Inflammatory macrophage (primary cell): ENCODE measurements at places on chromosomes 7 and 10.

DNA sequence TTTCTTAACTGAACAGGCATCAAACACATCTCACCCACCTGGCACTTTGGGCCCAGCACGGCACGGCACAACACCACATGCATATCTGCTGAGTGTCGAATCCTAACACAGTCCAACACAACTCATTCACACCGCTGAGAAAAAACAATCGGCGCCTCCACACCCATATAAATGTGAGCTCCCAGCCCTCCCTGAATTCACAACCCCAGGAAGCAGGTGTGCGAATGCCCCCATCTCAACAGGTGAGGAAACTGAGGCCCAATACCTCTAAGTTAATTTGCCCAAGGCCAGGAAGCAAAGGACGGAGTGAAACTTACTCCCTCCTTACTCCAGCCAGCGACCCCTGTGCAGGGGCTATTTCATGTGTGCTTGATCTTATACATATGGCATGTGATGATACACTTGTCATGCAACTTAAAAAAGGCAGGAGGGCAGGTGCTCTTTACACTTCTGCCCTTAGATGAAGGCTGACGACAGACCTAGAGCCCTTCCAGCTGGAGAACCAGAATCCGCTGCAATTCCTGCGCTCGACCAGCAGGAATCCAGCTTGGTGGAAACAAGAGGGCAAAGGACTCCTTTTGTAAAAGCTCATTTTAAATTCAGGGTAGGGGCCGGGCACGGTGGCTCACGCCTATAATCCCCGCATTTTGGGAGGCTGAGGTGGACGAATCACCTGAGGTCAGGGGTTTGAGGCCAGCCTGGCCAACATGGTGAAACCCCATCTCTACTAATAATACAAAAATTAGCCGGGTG, 116.0 kb downstream of the LARP4B start:
- DNase-seq = no peak

DNA sequence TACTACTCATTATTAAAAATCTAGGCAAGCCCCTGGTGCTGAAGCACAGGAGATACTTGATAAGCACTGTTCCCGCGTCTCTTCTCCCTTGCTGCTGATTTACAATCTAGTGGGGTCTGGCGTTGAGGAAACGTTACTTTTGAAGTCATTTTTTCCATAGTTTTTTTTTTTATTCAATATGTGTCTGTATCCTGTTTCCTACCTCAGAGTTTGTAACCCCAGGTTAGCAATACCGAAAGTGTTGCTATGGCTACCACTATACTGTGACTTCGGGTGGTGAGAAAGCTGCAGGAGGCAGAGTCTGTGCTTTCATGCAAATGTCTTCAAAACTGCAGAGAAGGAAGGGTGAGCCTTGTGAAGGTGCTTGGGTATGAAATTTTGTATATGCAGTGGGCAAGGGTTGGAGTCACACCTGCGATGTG, 458.8 kb upstream of the GHITM start:
- no peak for DNase-seq

GRCh38 chr10:117003336-117003735, 1.7 kb downstream of the SHTN1 start:
- no peak for DNase-seq

GRCh38 chr7:741191-741671, 14.2 kb upstream of the PRKAR1B start:
- DNase-seq = no peak

- peak; percentile 74 for DNase-seq
These were observed 147.2 kb upstream of the PFKP start for GRCh38 chr10:2920168-2920567.

DNA sequence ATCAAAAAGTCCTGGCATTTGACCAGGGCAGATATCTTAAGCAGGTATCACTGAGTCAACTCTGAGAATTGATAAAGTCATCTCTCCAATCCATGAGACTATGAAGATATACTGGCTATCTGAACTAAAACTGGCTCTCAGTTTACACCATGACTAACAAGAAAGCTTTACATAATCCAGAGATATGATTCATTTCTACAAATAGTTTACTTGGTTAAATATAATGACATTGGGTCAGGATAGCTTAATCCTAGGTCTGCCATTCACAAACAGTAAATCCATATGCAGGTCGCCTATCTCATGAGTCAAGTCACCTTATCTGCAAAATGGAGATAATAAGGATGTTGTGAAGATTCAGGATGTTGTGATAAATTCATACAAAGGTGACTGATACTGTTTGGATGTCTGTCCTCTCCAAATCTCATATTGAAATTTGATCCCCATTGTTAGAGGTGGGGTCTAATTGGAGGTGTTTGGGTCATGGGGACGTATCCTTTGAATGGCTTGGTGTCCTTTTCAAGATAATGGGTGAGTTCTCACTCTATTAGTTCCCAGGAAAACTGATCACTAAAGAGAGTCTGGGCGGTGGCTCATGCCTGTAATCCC, 117.4 kb downstream of the JMJD1C start:
- no peak for DNase-seq

DNA sequence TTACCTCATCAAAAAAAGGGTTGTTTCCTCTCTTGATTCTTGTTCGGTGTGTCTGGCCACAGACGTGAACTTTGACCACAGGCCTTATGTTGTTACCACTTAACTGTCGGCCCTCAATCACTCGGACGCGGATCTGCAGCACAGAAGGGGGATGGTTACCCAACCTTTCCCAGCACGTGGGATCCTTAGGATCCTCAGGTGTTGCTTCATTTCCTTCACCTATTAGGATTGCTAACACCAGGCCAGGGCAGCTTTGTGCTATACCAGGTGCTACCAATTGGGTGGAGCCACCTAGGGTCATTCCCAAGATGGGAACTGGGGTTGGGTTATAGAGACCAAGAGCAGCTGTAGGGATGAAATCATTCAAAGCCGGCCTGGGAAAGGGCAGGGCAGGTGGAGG, 73.4 kb downstream of the MYOF start:
- no peak for DNase-seq

DNA sequence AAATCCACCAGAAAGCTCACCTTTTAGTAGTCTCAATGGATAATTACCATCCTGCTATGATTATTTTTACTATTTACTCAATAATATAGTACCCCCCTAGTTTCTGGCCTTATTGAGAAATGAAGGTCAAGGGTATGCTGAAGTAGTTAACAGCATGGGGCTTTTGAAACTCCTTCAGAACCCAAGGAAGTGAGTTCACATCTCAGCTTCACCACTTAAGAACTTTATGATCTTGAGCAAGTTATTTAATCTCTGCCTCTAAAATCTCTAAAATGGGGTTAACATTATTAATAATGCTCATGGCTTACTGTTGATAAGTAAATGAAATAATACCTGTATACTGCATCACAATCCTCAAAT, 5.8 kb downstream of the MTPN start:
- DNase-seq = peak; percentile 34

DNA sequence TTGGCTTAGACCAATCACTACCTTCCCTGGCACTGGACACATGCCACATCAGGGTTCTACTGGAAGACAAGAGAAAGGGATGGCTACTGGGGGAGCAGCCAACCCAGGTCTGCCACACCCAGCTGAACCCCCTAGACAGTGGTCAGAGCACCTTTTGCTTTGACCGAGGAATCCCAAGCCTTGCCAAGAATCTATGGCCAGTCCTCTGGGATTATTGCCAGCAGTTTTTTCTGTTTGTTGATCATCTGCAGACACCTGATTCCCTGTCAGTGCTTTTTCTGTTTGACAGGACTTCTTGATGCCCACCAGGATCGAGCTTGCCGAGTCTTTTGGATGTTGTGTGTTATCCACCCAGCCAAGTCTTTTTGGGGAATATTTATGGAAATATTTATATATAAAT, 476.2 kb upstream of the GALNT17 start:
- no peak for DNase-seq

- DNase-seq = peak; percentile 75
These were observed at the start of gene MRC1 for GRCh38 chr10:17808971-17809841. Gene MRC1, plus strand, starts transcription at chr10:17809348. Its CDS starts 118 bp downstream, at chr10:17809466.

- no peak for DNase-seq
These were observed 88.3 kb downstream of the ARMH3 start for GRCh38 chr10:101967713-101968112.

DNA sequence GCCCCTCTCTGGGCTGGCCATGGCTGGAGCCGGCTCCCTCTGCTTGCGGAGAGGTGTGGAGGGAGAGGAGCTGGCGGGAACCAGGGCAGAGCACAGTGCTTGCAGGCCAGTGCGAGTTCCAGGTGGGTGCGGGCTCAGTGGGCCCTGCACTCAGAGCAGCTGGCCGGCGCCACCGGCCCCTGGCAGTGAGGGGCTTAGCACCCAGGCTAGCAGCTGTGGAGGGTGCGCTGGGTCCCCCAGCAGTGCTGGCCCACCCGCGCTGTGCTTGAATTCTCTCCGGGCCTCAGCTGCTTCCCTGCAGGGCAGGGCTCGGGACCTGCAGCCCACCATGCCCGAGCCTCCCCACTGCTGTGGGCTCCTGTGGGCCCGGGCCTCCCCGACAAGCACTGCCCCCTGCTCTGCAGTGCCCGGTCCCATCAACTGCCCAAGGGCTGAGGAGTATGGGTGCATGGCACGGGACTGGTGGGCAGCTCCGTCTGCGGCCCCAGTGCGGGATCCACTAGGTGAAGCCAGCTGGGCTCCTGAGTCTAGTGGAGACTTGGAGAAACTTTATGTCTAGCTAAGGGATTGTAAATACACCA, 61.2 kb upstream of the AGR3 start:
- no peak for DNase-seq

- no peak for DNase-seq
These were observed 120.3 kb downstream of the CYTH3 start for GRCh38 chr7:6151994-6152735.

DNA sequence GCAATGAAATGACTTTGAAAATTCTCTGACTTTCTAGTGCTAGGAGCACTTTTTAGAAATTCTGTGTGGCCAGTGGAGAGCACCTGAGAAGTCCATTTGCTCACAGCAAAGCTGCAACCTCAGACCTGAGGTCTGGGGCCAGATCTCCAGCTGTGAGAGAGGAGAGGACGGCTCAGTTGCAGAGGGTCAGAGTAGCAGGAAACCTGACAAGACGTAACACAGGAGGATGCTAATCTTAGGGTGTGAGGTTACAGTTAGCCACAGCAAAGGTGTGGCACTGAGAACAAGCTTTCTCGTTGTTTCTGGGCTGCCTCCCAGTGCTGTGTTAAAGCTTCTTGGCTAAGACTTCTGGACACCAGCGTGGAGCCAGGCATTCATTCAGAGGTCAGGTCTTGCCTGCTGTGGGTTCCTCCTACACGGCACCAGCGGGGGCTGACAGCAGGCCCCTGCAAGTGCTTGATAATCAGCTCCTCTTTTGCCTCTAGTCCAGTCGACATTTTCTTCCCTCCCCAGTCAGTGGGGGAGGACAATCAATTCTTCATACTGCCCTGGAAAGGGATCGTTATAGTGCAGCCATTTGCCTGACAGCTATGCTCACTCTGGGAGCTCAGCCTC, 435.4 kb upstream of the DPP6 start:
- DNase-seq = no peak

GRCh38 chr10:72092171-72092924, 4.0 kb upstream of the SPOCK2 start:
- no peak for DNase-seq

DNA sequence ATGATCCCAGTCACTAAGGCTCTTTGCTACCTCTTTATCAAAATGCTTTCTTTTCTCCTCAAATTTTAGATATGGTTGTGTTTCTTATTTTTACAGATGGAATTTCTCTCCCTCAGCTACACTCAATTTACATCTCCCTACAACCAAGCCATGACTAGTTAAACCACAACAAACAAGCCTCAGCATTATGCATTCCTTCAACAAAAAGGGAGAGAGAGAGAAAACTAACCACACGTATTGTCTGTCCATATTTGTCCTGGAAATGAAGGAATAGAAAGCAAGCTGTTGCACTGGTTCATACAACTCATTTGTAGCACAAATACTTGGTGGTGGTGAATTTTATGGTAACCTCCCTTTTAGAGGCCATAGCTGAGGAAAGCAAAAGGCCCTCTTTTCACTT, 286.4 kb downstream of the AHR start:
- DNase-seq = no peak

- no peak for DNase-seq
These were observed 458.6 kb downstream of the INHBA start for GRCh38 chr7:41244246-41244645.
